NCI-H1417 treated with DMSO at 0.1 percent for 48 hours (cell line): ENCODE measurements at places on chromosomes 5 and 9.

- DNase-seq = no peak
Observed at GRCh38 chr5:111345731-111346130, 121.5 kb downstream of the CAMK4 start.

- DNase-seq = no peak
Observed at GRCh38 chr9:20407013-20407412, 215.3 kb downstream of the MLLT3 start.

DNA sequence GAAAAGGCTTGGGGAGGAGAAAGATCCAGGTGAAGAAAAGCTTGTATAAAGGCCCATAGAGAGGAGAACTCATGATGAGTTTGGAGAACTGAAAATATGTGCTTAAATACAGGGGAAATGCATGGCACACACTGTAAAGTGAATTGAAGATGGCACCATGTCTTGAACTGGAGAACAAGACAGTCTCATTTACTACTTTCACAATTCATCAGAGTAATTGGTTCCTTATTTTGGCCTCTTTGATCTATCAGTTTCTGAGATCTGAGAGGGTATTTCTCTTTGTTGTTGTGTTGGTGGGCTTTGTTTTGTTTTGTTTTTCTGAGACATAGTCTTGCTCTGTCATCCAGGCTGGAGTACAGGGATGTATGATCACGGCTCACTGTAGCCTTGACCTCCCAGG is 98.2 kb downstream of the CEMIP2 start:
- no peak for DNase-seq

DNA sequence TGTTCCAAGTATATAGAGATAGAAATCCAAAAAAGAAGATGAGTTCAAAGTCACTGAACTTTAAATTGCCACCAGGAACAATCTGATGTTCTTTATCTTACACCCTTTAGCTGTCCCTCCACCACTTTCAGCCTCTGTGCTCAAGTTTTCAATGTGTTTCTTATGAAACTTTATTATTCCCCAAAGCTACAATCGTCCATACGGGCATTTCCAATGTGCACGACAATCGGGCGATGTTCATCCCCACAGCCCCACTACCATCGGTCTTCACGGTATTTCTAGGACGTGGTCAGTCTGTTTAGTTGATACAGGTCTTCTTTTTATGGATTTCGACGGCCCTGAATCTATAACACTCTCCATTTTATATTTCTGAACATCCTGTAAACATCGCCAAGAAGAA is 238.7 kb upstream of the DAP start:
- DNase-seq = no peak

- DNase-seq = no peak
Observed at GRCh38 chr9:128684065-128684324, 5.0 kb upstream of the SET start.

DNA sequence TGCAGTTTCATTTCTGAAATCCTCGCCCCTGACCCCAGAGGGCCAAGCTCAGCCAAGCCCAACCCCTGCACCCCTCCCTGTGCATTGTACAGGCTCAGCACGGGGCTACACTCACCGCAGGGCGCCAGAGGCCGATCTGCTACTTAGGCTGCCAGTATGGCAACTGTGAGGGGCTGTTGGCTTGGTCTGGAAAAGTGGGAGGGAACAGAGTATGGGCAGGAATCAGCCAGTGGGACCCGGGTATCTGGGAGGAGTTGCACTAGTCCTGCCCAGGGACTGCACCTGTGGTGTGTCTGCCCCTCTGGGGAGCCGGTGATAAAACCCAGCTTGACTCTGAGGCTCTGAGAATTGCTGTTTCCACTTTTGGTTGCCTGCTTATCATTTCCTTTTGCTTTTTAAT is 167.4 kb upstream of the KIF2A start:
- DNase-seq = no peak

DNA sequence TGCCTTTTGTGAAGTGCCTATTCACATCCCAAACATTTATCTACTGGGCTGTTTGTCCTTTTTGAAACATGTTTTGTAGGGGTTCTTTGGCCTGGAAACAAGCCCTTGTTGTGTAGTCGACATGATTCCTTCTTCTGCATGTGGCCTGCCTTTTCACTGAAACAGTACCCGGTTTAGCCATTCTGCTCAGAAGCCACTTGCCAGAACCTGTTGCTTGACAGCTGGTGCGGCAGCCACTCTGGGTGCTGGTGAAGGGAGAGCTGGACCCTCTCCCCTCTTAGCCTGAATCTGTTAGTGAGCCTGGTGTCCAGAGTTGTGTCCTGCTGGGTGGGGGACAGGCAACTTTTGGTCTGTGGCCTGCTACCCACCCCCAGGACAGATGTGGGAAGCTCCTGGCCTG is 128.8 kb upstream of the CACNA1B start:
- no peak for DNase-seq

DNA sequence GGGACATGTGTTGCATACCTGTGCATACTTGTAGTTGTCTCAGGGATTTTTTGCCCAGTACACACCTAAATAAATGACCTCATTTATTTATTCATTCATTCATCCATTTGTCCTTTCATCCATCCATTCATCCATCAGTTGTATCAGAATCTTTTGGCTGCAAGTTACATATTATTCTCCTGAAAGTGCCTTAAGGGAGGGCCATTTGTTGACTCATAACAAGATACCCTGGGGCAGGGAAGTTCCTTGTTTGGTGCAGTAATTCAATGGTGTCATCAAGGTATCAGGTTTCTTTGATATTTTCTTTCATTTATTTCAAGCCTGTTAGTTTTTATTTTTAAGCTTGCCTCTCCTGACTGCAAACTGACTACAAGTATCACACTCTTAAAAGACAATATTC is 597.9 kb upstream of the TLE4 start:
- DNase-seq = no peak

DNA sequence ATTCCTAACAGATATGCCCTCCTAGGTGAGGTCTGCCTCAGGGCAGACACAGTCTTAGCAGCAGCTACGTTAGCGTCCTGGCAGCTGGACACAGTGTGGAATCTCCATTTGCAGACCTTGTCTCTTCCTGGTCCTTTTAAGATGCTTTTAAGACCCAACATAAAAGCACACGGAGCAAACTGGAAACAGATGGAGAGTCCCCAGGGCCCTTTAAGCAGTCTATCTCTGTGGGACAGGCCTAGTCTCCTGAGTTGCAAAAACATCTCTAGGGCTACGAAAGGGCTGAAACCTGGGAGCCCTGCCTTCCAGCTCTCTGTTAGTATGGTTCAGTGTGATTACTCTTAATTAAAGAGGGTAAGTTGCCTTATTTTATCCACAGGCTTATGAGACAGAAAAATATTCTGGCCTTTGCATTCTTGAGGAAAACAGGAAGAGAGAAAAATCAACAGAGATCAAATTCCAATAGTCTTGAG is 66.0 kb upstream of the GNA14 start:
- DNase-seq = no peak

- no peak for DNase-seq
Observed at GRCh38 chr5:164356790-164357189, 851.4 kb downstream of the MAT2B start.

- no peak for DNase-seq
Observed at GRCh38 chr5:16626696-16627264, 10.0 kb upstream of the RETREG1 start.

DNA sequence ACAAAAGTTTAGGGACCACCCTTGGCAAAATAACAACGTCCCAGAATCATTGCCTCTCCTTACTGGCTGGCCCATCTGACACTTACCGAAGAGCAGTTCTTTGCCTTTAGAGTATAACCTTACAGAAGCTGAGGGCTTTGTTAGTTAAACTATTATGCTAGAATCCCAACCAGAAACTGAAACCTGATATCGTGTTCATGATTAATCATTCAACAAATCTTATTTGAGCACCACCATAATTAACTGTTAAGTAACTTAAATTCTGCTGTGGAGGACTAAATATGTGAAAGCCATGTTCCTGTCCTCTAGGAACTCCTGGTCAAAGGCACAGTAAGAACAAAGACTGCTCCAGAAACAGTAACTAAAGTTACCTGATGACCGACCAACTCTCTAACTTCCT is 104.9 kb downstream of the ARL15 start:
- DNase-seq = no peak
